Astrocyte of the spinal cord (primary cell): ENCODE measurements at places on chromosomes 4 and X.

- peak; percentile 50 for DNase-seq
These were observed 147.0 kb upstream of the CTSO start for GRCh38 chr4:156100651-156101050.

DNA sequence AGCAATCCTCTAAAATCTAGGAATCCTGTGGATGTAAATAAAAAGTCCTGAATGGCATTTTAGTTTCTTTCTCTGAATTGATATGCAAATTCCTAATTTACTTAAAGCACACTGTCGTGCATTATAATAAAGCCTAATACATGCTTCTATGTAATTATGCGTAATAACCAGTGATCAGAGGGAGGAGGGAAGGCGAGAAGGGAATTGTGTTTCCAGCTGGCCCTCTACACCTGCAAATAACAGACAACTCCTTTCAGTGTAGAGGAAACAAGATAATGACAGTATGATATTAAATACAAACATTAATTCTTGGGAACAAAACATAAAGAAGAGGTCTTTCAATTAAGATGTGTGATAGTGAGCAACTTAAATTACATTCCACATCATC is 419.6 kb upstream of the LCORL start:
- DNase-seq, result no peak

DNA sequence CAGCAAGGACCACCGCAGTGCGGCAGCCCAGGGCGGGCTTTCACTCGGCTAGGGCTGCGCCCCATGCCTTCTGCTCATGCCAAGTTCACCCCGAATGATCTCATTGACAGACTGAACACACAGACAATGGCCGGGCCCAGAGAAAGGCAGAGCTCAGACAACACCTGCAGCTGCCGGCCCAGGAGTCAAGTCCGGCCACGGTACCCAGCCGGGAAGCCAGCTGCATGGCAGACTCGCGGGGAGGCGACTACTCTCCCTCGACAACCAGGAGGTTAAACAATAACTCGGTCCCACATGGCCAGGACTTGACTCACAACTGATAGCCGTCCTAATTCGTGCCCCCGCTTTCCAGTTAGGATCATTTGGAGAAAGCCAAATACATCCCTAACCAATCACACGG is 50.4 kb downstream of the ABLIM2 start:
- no peak for DNase-seq

DNA sequence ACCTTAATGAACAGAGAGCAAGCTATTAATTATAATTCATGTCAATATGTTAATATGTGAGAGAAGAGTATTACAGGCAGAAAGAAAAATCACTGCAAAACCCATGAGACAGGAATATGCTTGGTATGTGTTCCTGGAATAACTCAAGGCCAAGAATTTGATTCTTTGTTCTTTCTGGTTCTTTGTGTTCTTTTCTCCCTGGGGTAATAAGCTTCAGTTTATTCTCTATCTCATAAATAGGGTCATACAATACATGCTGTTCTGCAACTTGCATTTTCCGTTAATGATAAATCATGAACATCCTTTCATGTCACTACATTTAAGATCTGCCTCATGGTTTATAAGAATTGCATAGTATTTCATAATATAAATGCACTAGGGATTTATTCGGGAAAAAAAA is 16.8 kb upstream of the THOC2 start:
- DNase-seq, result no peak

GRCh38 chr4:98519268-98519977 is 139.0 kb downstream of the TSPAN5 start:
- DNase-seq, result peak; percentile 75

- peak; percentile 91 for DNase-seq
These were observed 2.1 kb upstream of the FAT1 start for GRCh38 chr4:186725469-186726425.

- peak; percentile 39 for DNase-seq
These were observed 138.3 kb downstream of the AREG start for GRCh38 chr4:74583089-74583700.
